ENCODE measurements at places on chromosomes 7 and 10.

DNA sequence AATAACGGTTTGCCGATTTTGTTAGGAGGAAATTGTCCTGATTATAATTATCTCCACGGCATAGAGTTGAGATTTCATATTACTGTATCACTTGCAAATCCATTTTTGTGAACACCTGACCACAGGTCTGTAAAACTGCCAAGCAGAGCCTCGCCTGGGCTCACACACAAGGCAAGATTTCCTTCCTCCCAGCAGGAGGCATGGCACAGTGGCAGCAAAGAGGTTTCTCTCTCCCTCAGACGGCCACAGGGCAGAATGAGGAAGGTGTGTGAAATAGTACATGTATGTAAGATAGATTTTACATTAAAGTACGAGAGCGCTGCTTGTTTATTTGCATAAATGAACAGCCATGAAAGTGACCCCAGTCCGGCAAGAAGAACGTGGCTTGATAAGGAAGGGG is 130.1 kb downstream of the CELF2 start:
- DNase-seq = no peak

DNA sequence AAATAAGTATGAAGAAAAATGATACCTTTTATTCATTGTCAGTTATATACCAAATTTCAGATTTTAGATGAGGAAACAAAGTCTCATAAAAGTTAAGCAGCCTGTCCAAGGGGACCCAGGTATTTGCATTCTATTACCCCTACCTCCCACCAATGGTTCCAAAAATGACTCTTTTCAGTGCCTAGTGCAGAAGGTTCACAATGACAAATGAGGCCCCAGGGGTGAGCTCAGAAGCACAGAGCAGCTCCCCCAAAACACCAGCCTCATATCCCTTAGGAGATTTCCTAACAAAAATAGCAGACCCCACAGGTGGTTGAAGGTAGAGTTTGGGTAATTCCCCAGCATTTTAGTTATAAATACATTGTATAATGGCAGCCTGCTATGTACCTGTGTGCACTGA is 168.6 kb downstream of the REEP3 start:
- DNase-seq = no peak

DNA sequence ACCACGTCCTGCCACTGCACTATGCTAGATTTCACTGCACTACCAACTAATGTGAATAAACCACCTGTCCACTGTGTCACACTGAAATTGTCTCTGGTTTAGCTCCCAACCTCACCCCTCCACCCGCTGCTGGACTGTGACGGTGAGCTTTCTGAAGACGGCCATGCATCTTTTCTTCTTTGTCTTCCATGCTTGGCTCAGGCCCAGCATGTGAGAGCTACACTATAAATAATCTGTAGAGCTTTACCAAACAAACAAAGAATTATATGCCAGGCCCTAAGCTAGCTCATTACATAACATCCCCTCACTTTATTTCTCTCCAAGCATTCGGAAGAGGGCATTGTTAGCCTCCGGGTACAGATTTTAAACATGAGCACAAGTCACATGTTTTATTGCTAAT is 633.2 kb downstream of the TNS3 start:
- no peak for DNase-seq

DNA sequence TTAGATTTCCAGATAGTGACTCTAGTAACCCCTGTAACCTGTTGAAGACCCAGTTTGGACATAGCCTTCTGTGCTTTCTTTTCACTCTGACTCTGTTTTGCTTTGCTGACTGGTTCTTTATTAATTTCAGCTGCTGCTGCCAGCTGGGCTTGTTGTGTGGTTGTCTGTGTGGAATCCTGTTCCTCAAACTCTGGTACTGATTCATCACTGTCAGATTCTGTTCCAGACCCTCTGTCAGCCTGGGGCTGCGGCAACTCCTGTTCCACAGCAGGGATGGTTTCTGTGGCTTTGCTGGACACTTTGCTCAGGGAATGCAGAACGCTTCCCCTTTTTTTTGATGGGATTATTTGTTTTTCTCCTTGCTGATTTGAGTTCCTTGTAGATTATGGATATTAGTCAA is 104.9 kb downstream of the SEC23IP start:
- DNase-seq = no peak

GRCh38 chr10:70657041-70657440 is 15.3 kb upstream of the ADAMTS14 start:
- DNase-seq = no peak

- no peak for DNase-seq
Measured at GRCh38 chr7:25619963-25620799, 391.9 kb upstream of the NPVF start.

GRCh38 chr10:89419548-89419947 is 5.2 kb downstream of the IFIT5 start:
- DNase-seq = peak; percentile 18

DNA sequence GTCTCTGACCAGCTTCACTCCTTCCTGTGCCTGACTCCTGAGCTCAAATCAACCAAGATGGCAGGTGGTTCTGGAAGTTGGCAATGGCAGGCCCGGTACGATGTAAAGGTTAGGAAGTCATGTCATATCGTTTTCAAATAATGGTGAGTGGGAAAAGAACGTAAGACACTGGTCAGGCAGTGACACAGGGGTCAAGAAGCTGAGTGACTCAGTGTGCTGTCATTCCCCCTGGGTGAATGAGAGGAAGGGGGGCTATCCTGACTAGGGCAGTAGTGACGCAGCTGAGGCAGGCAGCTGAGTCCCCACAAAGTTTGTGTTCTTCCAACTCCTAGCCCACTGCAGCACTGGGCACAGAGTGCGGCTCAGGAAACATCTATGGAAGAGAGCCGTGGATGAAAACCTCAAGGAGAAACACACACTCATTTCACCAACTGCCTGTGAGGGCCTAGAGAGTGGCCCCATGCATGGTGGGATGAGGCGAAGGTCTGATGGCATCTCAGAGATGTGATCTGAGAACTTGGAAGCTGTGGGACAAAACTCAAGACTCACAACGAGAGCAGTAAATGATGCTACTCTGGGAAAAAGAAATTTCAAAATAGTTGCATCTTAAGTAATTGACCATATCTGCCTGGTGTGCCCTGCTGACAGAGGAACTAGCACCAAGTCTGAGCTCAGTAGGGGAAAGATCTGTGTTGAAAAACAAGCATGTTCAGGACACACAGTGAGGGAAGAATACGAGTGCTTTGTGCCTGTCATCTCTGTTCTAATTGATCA is 23.2 kb downstream of the CREB3L2 start:
- no peak for DNase-seq

- DNase-seq = no peak
Measured at GRCh38 chr10:34960983-34961382, 129.2 kb downstream of the CUL2 start.

DNA sequence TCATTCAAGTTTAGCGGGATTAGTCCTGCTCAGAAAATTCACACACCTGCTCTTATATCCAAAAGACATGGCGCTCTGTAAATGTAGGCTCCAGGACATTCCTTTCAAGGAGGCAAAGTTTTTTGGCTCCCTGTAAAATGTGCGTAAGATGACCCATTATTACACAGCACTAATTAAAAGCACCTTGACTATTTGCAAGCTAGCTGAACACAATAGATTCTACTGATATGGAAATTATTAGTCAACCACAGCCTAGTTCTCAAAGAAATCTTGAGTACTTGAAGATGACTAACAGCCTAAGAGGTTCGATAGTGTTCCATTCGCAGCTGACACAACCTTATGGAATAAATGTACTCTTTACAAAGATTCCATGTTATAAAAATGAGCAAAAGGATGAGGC is 175.2 kb downstream of the BMPER start:
- DNase-seq = no peak

DNA sequence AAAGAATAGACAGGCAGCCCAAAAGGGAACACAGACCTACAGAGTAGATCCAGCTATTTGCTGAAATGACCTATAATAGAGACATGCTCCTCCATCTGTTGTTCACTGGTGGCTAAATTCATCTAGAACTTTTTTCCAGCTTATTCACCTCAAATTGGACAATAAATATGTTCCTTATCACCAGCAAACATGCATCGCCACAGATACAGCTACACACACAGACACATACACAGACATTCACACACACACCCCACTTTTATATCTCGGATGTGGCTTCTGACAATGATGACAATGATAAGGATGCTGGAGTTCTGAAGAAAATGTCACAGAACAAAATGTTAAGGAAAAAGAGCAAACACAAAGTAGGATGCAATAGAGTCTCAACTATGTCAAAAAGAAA is 175.4 kb downstream of the LSM5 start:
- DNase-seq = no peak

DNA sequence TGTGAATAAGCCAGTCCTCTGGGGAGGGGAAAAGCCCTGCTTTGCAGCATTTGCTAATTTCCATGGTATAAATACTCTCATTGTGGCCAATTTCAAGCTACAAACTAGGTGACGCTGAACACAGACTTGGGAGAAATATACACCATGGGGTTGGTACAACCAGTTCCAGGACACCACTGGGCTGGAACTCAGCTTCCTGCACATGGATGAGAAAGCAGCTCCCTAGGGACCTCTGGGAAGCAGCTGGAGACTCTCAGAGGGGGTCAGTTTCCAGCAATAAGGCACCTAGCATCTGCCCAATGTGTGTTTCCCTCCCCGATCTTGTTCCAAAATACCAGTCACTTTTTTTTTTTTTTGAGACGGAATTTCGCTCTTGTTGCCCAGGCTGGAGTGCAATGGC is 56.8 kb upstream of the WDR11 start:
- DNase-seq = no peak

DNA sequence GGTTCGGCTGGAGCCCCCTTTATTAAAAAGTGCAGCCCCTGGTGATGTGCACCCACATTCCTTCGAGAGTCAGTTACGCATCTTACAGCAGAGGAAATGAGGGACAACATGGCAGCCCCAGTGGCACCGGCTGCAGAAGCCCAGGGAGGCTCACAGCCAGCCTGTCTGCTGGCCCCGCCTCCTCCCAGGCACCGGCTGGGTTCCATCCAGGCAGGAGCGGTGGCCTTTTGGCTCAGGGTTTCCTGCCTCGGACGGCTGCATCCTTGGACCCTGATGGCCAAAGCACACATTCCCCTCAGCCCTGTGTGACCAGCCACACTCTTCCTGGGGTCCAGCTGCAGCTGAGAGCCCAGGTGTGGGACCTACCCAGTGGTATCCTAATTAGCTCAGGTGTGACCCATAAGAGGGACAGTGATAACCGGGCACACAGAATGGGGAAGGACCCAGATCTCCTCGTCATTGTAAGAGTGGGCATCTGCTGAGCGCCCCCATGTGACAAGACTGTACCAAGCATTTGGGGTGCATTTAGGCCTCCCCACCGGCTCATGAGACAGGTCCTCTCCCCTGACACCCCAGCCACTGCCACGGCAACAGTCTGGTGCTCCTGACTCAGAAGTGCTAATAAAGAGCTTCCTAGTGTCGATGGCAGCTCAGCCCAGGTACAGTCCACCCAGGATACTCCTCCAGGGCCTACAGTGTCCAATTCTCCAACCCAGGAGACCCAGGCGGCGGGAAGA is 63.3 kb upstream of the CHST15 start:
- DNase-seq = no peak

DNA sequence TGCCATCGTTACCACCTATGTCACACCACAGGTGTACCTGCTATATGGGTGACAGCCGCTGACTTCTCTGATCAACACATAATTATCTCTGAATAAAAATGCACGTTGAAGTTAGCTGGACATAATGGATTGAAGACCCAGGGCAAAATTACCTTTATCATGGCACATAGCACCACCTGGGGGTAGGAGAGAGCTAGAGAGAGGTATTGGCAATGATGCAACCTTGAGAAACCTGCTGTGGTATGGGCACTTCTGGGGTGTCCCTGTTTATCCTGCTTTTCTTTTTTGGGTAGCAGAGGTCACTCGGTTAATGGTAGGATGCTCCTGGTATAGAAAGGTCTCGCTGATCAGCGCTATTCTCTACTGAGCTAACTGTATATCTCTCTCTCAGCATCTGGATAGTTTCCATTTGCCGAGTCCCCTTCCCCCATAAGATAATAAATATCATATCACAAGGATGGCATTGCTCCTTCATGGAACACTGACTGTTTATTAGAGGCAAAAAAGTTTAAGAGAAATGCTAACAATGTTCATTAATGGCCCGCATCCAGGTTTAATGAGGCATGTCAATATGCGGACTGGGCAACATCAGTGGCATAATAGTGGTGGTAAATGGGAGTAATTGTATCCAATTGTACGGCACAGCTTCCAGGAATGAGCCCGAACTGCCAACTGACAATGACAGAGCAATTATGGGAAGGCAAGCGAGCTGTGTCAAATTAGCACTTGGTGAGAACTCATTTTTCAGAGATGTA is 323.1 kb downstream of the TFEC start:
- no peak for DNase-seq

DNA sequence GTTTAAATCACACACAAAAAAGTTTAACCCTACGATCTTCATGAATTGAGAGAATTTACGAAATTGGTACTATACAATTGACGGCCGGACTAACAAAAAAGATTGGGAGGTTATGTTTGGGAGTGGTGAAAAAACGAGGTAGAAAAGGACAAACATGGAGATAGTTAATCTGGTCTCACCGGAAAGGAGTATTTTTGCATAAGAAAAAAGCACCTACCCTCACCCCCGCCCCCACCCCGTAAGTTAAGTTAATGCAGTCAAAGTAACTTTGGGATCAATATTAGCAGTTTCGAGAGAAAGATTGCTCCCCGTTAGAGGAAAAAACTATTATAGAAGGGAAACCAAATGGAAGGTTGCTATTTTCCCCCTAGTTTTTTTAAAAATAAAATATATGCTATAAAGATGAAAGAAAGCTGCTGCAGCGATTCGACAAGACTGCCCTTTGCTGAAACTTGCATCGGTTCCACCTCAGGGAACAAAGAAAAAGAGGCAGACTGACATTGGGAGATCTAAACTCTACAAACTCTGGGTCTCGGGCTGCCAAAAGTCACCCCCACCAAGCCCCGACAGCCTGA is 3.5 kb downstream of the SP8 start:
- no peak for DNase-seq

- DNase-seq = no peak
Measured at GRCh38 chr10:12707461-12708185, 293.9 kb downstream of the CCDC3 start.

- DNase-seq = no peak
Measured at GRCh38 chr7:158396301-158396905, 191.2 kb downstream of the PTPRN2 start.

DNA sequence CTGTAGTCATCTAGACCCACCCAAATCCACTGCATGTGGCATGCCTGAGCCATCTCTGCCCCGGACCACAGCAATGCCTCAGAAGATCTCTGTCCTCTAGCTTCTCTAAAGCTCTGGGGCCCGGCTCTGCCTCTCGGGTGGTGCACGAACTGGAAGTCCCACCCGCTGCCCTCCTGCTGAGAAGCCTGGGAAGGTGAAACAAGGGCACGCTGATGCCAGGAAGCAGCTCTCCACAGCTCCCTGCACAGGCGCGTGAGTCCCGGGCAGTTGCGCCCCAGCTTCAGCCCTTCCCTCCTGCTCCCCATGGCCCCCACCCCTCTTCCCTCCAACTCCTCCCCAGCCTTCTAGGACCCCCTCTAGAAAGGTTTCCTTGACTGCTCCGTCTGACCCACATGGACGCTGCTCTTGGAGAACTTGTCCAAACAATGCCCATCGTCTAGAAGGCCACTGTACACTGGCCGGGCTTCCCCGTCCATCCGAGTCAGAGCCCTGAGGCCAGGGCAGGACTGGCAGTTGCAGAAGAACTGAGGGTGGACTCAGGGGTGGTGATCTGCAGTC is 12.8 kb downstream of the KCNH2 start:
- DNase-seq = no peak

- DNase-seq = no peak
Measured at GRCh38 chr7:69090936-69091335, 507.3 kb upstream of the AUTS2 start.
